MV-4-11 (cell line): ENCODE measurements at places on chromosomes 7 and 10.

- no peak for DNase-seq
Observed at GRCh38 chr10:66843396-66843795, 82.4 kb upstream of the LRRTM3 start.

DNA sequence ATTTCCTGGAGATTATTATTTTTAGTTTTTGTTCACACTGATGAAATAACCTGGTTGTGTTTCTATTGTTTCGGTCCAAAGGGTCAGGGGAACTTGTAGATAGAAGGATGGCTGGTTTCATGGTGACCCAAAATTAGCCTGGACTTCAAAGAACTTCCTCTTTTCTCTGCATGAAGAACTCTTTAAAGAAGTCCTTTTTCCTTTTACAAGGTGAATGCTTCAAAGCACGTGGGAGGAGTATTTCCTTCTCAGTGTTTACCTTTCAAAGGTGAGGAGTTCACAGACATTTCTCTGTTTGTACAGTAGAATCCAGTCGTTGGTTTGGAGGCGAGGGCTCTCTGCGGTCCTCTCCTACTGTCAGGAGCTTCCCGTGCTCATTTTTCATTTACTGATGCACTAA is 561.7 kb downstream of the GATA3 start:
- DNase-seq: peak; percentile 67

- DNase-seq: no peak
Observed at GRCh38 chr10:36050763-36051499, 408.8 kb upstream of the FZD8 start.

GRCh38 chr7:93145354-93145753 is 2.8 kb downstream of the SAMD9L start:
- peak; percentile 83 for DNase-seq

DNA sequence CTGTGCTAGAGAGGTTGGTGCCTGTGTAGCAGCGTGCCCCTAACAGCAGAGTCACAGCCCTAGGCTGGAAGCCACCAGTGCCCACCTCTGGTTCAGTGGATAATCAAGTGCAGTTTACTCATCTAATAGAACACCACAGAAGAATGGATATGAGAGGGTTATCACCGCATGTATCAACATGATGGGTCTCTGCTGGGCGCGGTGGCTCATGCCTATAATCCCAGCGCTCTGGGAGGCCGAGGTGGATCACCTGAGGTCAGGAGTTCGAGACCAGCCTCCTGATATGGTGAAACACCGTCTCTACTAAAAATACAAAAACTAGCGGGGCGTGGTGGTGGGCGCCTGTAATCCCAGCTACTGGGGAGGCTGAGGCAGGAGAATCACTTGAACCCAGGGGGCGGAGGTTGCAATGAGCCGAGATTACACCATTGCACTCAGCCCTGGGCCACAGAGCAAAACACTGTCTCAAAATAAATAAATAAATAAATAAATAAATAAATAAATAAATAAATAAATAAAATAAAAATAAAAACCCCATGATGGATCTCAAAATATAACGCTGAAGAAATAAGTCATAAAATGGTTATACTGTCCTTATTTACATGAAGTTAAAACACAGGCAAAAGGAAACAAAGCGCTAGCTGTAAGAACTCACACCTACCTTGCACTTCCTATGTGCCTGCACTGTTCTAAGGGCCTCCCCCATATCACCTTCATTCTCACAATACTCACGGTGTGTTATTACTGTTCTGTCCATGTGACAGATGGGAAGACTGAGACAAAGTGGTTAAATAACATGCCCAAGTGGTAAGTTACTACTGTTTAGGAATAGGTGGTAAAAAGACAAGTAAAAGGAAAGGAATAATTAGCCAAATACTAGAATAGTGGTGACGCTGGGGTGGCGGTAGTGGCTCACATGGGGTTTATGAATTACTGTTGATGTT is 70.9 kb downstream of the AMZ1 start:
- DNase-seq: no peak

GRCh38 chr7:95476904-95477594 is 8.7 kb upstream of the ASB4 start:
- DNase-seq: peak; percentile 48

GRCh38 chr7:150514748-150515222 is at the start of gene GIMAP7:
TSS of gene GIMAP7 (plus strand) at chr7:150514872. CDS start at chr7:150519975, 5,103 bp downstream.
- DNase-seq: no peak

- DNase-seq: no peak
Observed at GRCh38 chr7:129845972-129846327, 106.8 kb downstream of the UBE2H start.

DNA sequence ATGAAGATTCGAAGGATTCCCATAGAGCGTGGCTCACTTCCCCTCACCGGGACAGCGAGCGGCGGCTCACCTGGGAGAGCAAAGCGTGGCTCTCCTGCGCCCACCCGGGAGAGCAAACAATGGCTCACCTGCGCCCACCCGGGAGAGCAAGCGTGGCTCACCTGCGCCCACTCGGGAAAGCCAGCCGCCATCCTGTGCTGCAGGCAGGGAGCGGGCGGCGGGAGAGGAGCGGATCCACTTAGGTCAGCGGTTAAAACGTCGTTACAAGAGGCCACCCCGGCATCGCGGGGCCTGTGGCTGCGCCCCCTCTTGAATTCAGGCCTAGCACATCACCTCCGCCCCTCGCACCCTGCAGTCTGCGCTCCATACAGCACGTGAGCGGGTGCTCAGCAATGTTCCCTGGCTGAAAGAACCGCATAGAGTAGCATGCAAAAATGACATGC is 461 bp upstream of the FIGNL1 start:
- DNase-seq: no peak

GRCh38 chr7:69739190-69739589 is 140.9 kb downstream of the AUTS2 start:
- no peak for DNase-seq

DNA sequence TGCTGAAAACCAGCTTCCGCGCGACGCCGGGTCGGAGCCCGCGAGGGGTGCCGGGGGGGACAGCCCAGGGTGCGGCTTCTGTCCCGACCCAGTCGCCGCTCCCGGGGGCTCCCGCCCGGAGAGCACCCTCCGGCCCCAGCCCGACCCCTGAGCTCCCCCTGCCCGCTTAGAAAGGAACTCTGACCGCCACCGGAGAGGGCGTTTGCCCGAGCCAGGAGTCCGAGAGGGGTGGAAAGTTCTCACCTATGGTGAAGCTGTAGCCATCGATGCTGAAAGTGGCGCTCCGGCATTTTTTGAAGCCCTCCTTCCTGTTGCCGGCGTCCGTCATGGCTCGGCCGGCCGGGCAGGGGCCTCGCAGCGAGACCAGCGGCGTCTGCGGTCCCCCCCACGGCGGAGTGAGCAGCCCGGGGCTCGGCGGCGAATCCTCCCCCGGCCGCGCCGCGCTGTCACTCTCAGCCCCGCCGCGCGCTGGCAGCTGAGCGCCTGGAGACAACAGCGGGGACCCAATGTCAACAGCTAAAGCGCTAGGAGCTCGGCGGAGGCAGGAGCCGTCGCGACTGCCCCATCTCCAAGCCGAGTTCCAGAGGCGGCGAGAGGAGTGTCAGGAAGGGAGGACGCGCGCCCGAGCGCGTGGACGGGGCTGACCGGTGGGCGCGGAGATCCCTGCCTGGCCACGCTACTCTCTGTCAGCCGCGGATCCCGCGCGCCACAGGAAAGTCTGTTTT is 191.6 kb downstream of the LSM5 start:
- DNase-seq: no peak

- no peak for DNase-seq
Observed at GRCh38 chr7:158789842-158790241, 39.5 kb downstream of the ESYT2 start.

- no peak for DNase-seq
Observed at GRCh38 chr7:132377703-132378584, 198.3 kb downstream of the PLXNA4 start.

DNA sequence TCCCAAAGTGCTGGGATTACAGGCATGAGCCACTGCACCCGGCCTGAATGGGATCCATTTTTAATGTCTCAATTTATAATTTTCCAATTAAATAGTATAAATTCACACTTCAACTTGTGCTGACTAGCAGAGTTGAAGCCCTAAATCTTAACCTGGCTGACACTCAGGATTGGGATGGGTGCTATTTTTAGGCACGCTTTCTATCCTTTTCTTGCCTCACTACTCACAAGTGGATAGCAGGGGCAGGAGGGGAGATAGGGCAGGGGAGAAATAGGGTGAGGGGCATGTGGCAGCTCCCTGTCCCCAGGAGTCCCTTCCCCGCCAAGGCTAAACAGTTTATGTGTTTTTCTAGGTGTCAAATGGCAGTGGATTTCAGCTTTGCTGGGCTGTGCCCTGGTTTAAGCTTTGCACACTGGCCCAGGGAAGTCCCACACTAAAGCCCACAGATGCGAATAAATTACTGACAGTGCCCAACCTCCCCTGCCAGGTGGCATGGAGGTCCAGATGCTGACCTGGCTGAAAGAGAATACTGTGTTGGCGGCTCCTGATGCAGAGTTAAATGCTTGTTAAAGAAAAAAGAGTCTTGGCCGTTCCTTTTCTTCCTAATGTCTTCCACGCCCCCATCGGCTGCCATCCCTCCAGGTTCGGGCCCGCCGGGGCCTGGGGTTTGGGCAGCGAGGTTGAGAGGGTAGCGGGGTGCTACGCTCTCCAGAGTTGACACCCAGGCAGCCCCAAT is 36.2 kb upstream of the EFCAB10 start:
- no peak for DNase-seq

- DNase-seq: no peak
Observed at GRCh38 chr10:49579621-49580020, 30.5 kb upstream of the SLC18A3 start.

DNA sequence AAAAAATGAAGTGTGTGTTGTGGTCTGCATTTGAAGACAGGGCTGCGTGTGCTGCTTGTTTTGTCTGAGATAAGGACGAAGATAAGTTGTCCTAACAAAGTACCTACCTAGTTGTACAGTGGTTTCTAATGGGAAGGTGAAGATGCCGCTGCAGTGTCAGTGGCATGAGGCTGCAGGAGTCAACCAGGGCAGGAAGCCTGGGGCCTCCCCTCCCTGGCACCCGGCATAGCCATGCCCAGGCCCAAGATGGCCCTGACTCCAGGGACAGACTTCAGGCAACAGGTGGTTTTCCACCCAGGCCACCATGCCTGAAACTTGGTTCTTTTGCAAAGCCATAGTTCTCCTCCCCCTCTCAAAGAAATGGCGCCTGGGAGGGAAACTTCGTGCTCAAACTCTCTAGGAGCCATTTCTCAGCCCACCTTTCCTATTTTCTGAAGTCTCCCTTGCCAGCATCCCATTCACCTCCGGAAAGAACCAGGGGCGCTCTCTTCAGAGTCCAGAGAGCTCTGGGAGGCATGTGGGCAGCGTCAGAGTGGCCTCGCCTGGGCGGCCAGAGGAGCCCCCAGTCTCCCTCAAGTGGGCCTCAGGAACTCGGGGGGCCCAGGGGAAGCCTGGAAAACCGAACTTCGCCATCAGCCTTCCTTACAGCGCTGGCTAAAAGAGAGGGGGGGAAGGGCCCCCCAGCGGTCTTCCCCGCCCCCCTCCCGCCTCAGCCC is 2.1 kb upstream of the KAT6B start:
- no peak for DNase-seq

DNA sequence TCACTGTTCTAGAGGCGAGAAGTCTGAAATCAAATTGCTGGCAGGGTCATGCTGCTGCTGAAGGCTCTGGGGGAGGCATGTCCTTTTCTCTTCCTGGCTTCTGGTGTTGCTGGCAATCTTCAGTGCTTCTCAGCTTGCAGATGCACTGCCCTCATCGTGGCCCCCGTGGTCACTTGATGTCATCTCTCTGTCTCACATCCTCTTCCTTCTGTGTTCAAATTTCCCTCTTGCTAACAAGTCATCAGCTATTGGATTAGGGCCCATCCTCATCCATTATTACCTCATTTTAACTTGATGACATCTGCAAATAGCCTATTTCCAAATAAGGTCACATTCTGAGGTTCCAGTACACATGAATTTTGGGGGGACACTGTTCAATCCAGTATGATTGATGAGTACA is 36.6 kb upstream of the SRGN start:
- peak; percentile 94 for DNase-seq

- DNase-seq: no peak
Observed at GRCh38 chr7:120993553-120994191, 5.2 kb downstream of the CPED1 start.

GRCh38 chr10:30742471-30742870 is 112.9 kb upstream of the LYZL2 start:
- DNase-seq: peak; percentile 76

DNA sequence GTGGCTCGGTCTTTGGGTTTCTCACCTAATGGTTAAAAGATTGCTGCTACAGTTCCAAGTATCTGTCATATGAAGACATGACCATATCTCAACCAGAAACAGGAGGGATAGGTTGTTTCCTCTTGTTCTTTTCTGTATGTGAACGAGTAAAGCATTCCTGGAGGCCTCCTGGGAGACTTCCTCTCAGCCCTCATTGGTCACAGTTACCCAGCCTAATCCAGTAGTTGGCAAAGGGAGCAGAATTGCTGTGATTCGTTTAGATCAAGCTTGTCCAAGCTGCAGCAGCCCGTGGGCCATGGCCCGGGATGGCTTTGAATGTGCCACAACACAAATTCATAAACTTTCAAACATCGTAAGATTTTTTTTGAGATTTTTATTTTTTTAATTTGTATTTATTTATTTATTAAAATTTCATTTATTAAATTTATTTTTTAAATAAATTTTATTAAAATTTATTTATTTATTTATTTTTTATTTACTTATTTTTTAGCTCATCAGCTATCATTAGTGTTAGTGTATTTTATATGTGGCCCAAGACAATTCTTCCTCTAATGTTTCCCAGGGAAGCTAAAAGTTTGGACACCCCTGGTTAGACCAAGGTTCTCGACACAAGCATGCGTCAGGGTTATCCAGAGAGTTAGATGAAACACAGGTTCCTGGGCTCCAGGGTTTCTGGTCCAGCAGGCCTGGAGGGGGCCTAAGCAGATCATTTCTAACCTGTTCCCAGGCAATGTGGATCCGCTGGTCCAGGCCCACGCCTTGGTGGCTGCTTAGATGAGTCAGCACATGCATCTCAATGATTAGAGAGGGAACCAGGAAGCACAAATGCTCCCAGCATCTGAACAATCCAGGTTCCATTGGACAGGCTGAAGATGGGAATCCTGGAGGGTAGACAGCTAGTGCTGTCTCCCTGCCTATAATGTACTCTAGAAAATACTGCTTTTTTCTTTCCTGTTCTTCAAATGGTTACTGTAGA is 25.6 kb downstream of the CDC123 start:
- DNase-seq: no peak

- no peak for DNase-seq
Observed at GRCh38 chr7:152856351-152856750, 96.8 kb downstream of the ACTR3B start.

- DNase-seq: no peak
Observed at GRCh38 chr10:79264942-79265341, 82.3 kb upstream of the PPIF start.

DNA sequence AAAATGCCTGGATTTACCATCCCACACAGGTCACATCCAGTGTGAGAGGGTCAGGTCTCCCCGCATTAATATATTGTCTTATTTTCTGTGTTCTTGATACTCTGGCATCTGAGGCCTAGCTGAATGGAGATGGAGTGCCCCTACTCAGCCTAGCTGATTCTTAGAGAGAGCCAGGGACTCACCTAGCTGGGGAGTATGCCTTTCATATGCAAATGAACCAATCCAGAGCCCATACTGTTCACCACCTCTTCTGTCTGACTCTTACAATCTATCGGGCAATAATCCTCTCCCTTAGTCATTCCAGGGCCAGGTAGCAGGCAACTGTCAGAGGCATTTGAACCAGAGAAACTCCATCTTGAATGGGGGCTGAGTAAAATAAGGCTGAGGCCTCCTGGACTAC is 46.3 kb downstream of the LBX1 start:
- DNase-seq: no peak

GRCh38 chr10:23318359-23318758 is 26.2 kb downstream of the C10orf67 start:
- no peak for DNase-seq
